Pancreas (tissue), 10 donors: ENCODE measurements at places on chromosomes 4 and X.

GRCh38 chr4:128427832-128428366 is 140.3 kb upstream of the PGRMC2 start:
- no peak for DNase-seq

DNA sequence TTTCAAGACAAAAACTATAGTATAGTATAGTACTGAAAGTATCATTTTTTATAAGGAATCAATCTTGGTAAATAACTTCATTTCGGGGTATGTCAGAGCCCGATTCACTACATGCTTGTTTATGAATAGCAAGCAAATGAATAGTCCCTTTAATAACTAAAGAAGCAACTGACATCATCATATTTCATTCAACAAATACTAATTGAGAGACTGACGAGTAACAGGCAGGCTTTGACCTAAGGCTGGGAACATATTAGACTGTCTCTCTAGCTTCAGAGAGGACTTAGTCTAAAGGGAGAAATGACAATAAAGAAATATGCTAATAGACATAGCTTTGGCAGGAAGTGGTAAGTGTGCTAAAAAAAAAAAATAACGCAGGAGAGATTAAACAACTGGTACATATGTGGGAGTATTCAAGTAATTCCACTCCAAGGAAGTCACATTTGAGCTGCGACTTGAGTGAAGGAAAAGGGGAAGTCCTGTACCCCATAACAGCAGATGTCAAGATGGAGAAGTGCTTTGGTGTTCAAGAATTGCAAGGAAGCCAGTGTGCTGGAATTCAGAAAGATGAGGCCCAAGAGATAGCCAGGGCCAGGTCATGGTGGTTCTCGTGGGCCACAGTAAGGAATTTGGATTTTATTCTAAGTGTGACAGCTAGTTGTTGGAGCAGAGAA is 284.9 kb downstream of the FBXO8 start:
- no peak for DNase-seq

DNA sequence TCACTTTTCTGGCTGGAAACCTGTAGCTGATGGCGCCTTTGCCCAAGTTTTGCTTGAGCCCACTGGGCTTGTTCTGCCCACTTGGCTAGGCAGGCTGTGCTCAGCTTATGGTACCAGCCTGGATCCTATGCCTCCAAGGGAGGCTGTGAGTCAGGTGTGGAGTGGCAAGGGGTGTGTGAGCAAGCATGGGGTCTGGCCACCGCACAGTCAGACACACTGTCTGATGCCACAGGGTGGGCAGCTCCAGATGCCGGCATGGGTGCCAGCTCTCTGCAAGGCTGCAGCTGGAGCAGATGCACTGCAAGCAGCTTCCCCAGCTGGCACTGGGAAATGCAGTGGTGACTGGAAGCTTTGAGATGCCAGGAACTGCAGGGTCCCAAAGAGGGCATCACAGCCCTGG is 16.3 kb upstream of the GIMD1 start:
- no peak for DNase-seq

GRCh38 chrX:7706032-7706431 is 136.9 kb upstream of the VCX start:
- no peak for DNase-seq
